Iris pigment epithelial cell (primary cell): ENCODE measurements at places on chromosomes 2 and 18.

DNA sequence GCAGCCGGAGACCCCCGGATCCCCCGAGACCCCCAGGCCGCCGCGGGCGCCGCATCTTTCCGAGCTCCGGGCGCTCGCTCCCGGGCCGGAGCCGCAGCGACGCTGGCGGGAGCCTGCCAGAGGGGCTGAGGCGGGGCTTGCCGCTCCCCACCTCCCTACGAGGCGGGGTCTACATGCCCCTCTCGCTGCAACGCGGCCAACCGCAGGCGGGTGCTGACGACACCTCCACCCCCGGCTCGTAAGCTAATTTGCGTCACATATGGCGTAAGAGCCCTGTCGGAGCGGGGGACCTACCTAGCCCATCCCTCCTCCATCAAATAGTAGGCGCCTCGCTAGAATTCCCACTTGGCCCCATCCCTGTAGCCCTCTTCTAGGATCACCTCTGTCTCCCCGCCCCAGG lies at the start of gene PTPRN:
PTPRN (minus strand) TSS at position 124 of the 400 bp plus-strand sequence; CDS start at position 55, 69 bp downstream.
- DNase-seq: peak; percentile 27

DNA sequence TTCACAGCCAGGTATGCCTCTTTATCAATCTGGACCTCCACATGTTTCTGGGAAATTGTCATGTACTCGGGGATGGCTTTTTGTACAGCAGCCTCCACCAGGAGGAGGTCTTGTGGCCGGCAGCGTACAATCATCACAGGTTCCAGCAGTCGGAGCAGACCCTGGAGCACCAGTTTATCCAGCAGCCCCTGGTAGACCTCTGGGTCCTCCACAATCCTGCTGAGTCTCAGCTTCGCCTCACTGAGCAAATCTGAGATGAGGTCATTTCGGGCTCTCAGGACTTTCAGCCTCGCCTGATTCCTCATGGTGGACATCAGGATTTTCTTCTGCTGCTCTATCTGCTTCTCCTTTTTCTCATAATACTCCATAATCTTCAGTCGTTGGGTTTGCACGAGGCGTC lies 32.8 kb downstream of the TMEM247 start:
- no peak for DNase-seq

GRCh38 chr2:181264001-181264400 lies 193.2 kb upstream of the ITGA4 start:
- DNase-seq: peak; percentile 12

DNA sequence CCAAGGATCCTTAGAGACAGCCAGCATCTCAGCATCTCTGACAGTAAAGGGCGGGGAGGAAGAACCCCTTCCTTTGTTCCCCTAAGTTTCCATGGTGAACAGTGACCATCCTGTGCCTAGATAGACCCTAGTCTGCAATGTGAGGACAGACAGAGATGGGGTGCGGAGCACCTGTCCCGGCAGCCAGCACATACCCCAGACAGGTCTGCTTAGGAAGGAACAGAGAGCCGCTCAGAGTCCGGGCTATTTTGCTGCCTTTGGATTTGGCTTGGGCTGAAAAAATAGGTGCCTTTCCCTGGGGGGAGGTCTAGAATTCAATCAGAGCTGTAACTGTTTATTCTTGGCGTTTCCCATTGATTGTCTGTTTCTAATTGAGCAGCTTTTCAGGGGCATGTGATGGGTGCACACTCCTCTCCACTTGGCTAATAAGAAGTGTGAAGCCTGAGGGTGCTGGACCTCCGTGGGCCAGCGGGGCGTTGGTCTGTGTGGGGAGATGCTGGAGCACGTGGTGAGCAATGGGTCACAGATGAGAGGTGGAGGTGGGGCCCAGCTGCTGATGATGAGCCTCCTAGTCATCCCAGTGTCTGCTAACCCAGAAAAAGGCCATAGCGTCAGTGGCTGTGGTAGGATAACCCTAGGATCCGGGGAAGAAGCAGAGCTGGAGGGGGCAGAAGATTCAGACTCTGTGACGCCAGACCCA lies 236.8 kb downstream of the SEPTIN10 start:
- no peak for DNase-seq

DNA sequence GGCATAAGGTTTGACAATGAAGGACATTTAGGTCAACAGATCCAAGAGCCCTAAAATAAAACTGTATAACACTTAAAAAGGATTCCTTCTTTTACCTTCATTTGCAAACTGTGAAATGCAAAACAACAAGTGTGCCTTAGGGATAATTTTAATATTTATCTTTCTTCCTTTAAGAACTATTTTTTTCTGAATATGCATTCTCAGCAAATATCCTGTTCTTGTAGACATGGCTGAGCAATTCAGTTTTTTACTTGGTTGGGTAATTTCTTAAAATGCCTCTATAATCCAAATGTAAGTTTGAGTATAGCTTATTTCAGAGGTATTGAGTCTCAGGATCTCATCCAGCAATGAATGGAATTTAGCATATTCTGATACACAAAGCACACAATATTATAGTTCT lies 43.0 kb upstream of the KCNJ3 start:
- no peak for DNase-seq
